Fibroblast of the conjunctiva (primary cell): ENCODE measurements at places on chromosomes 6 and 20.

DNA sequence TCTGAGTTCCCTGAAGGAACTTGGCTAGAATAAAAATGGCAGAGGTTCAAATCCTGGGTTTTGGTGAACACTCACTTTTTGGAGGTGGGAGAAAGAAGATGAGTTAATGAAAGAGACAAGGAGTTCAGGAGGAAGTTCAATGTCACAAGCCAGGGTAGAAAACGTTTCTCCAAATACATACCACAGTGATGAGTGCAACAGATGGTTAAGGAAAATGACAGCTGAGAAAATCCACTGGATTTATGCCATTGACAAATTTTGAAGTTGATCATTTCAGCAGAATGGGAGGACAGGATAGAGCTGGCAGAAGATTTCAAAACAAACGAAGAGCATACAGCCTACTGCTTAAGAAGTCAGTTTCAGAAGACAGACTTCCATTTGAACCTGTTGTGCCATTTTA lies 122.7 kb downstream of the GFRAL start:
- no peak for DNase-seq

DNA sequence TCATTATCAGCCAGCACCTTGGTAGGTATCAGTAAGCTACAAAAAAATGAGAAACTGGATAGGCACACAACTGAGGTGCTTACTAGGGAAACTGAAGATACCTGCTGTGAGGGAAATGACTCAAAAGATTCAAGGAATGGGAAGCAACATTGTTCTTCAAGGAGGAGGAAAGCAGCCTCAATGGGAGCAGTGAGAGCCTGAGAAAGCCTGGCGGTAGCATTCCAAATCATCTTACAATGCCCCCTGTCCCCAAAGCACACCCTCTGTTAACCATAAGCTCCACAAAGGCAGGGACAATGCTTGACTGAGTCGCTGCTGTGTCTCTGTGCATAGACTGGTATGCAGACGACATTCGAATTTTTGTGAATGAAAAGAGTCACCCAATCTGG lies 10.6 kb downstream of the PKHD1 start:
- DNase-seq, result no peak

- DNase-seq, result no peak
Measured at GRCh38 chr6:22146931-22147701, 149.7 kb downstream of the PRL start.

DNA sequence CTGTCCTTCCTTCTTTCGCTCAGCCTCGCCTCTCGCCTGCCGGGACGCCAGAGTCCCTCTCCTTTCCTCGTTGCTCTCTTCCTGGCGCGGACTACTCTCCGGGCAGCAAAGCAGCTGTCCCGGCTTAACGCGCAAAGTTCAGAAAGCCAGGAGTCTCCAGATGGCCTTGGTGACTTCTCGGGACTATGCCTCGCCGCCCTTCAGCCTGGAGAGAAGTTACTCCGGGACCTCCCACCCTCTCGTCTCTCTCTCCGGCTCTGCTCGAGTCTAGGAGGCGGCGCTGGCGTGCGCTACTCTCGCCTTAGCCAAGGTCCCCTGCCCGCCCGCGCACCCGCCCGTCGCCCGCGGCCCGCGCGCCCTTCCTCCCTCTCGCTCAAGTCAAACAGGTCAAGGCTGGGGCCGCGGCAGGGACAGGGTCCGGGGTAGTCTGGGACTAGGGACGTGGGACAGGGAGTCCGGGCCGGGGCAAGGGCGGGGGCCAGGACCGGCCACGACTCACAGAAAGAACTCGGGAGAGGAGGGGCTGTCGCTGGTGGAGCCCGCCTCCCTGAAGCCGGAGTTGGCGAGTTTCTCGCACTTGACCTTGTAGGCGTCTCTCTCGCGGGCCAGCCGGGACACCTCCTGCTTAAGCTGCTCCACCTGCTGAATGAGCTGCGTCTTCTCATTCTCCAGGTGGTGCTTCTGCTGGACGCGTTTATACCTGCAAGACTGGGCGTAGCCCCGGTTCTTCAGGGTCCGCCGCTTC lies 1.5 kb downstream of the MAFB start:
- no peak for DNase-seq

DNA sequence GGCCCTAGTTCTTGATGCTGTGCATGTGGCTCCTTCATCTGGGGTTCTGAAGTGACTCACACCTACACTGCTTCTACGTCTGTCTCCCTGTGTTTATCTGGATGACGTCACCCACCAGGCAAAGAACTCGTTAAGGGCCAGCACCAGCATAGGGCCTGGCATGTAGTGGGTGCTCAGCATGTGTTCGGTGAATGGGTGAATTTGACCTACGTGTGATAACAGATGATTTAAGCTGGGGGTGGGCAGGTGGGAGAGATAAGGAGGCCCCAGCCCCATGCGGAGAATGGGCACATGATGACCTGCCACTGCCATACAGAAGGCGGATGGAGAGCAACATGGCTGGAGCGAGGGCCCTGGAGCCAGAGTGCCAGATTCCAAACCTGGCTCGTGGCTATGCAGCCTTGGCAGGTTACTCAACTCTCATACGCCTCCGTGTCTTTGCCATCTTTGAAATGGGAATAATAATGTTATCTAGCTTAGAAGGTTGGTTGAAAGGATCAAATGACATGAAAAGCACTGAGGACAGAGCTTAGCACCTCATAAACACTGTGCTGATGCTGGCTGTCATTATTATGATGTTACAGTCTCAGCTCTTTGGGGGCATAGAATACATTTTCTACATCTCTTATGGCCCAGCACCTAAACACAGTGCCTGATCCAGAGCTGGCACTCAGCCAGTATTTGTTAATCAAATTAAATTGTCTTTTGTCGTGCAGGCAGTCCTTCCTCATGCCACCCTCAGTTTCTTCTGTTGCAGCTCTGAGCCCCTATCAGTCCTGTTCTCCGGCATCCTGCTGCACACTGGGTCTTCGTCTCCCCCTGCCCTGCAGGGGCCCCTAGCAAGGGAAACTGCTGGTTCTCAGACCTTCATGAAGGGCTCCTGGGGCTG lies 39.6 kb downstream of the VEGFA start:
- no peak for DNase-seq

DNA sequence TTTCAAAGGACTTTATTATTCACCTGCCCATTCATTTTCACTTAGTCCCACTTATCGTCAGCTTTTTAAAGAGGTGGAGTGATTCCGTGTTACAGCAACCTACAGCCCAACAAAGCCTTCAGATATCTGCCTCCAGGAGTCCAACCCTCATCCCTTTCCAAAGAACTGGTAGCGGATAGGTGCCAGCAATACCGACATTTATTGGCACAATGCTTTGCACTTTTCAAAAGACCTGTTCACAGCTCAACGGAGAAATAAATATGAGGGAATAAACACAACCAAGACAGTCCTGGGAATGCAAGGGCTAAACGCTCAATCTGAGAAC lies 819 bp upstream of the MTRF1L start:
- DNase-seq, result no peak

- DNase-seq, result no peak
Measured at GRCh38 chr20:61938839-61939690, 126.6 kb downstream of the TAF4 start.

GRCh38 chr6:42212442-42212841 lies 5.2 kb downstream of the MRPS10 start:
- DNase-seq, result no peak

DNA sequence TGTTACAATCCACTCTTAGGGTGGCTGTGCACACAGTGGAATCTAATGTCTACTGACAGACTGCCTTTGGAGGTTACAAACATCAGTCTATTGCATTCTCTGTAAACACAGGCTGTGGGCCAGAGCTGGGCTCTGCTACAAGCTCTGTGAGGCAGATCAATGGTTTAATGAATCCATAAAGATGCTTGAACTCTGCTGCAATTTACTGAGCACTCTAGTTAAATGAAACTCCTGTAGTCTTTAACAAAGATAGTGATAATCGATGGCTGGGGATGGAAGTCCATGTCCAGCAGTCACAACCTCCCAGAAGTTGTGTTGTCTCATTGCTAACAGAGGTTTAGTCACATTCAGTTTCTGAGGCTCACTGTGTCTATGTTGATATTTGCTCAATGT lies 50.5 kb downstream of the SOBP start:
- DNase-seq, result no peak

- no peak for DNase-seq
Measured at GRCh38 chr20:53097791-53098190, 125.6 kb downstream of the TSHZ2 start.
